ENCODE measurements at places on chromosomes 5 and 9.
A peak's percentile ranks its signal among the peaks of the same experiment; 100 is the strongest.

- DNase-seq, result no peak
These were observed 58.8 kb downstream of the SNX30 start for GRCh38 chr9:112809351-112809848.

GRCh38 chr5:174910245-174910737 is 185.9 kb downstream of the MSX2 start:
- DNase-seq, result peak; percentile 18

GRCh38 chr9:109549386-109549785 is 51.3 kb upstream of the PTPN3 start:
- DNase-seq, result no peak

GRCh38 chr9:134922066-134922931 is 4.6 kb upstream of the FCN1 start:
- DNase-seq, result no peak

DNA sequence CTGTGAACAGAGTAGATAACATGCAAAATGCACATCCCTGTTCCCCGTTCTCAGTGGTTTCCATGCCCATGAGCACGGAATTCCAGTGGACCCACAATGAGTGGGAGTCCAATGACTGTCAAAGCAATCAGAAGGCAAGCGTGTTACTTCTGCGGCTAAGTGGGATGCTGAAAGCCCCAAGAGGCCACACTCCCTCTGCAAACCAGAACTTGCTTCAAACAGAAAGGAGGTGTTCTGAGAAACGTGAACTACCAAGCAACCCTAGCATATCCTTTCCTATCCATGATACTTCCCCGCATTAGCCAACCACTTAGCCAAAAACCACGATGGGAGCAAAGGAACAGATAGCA is 21.7 kb upstream of the MVB12B start:
- no peak for DNase-seq

DNA sequence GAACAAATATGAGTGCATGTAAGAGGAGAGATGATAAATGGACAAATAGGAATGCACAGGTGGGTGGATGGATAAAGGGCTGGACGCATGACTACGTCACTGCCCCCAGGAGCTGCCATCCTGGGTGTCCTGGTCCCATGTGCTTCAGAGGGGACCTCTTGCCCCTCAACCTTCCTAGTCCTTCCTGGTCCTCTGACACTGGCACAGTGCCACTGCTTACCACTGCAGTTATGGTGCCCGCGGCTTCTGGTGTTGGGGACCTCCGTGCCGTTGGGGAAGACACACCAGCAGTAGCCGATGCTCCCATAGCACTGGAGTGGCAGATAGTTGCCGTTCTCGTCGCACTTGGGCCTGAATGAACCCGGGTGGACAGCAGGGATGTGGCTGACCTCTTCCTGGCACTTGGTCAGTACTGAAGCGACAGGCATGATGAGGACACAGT is 9.8 kb downstream of the CD74 start:
- no peak for DNase-seq

GRCh38 chr5:120512791-120513650 is 48.9 kb downstream of the PRR16 start:
- DNase-seq, result no peak

- DNase-seq, result no peak
These were observed 283.7 kb downstream of the CSNK1G3 start for GRCh38 chr5:123795688-123796087.

DNA sequence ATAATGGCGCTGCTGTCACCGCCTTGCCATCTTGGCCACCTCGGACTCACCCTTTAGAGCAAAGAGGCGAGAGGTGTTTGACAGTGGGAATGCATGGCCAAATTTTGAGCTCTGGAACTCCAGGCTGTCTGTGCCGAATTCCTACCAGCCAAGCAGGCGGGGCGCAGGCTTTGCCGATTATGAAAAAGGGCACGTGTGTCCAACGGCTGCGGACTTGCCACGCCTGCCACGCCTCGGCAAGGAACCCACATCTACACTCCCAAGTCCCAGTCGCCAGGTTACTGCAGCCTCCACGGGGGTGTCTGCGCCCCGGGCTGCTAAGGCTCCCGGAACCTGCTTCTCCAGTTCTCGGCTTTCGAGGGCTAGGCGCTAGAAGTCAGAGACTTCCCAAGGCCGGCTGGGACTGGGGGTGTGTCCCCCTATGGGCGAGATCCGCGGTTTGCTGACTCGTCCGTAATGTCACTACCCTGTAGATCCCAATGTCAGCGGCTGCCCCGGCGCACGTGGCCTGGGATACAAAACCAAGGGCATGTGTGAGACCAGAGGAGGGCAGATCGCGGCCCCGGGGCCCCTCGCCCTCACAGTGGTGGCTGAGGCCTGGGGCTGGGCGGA is 2.8 kb downstream of the NPR3 start:
- DNase-seq, result no peak

Measured in NCI-H1930 (cell line).